ENCODE measurements at places on chromosomes 1 and 21.
A peak's percentile ranks its signal among the peaks of the same experiment; 100 is the strongest.

DNA sequence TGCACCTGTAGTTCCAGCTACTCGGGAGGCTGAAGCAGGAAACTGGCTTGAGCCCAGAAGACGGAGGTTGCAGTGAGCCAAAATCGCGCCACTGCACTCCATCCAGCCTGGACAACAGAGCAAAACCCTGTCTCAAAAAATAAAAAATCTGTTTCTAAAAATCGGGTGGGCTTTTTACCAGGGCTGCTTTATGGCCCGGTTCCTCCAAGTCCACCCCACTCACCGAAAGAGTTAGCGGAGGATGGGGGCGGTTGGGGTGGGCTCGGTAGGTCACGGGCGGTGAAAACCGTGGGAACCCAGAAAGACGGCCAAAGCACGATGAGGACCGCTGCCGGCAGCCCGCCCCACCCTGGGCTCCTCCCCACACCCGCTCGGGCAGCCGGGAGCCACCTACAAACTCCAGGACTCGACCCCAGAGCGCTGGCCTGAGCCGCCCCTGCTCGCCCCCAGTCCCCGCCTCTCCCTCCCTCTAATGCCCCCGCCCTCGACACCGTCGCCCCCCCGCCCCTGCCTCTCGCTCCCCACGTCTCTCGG is 846 bp upstream of the PER3 start:
- peak; percentile 20 for DNase-seq

- DNase-seq = no peak
Measured at GRCh38 chr1:14604414-14604813, 5.9 kb downstream of the KAZN start.

DNA sequence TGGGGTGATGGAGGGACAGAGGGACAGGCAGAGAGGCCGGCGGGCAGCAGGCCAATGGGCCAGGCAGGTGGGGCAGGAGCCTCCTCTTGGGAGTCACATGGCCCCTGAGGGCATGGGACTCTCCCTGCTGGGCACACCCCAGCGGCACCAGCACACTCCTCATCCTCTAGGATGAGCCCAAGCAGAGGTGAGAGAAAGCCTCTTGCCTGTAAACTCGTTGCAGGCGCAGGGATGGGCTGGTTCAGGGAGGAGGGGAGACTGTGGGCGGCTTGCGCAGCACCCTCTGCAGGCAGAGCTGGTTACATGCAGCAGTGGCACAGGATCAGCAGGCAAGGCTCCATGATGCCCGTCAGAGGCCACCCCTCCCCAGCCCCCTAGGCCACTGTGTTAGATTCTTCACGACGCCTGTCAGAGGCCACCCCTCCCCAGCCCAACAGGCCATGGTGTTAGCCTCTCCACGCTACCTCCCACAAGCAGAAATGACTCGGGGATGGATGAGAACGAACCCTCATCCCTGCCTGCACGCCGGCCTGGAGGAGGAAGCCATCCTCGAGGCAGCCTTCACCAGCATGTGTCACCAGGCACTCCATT is 209.7 kb upstream of the VAMP3 start:
- no peak for DNase-seq

- no peak for DNase-seq
Measured at GRCh38 chr1:162772571-162773154, 17.8 kb upstream of the HSD17B7 start.

GRCh38 chr1:162011337-162012012 is 12.2 kb downstream of the OLFML2B start:
- no peak for DNase-seq

GRCh38 chr1:20742671-20743070 is 10.2 kb upstream of the SH2D5 start:
- DNase-seq = no peak

DNA sequence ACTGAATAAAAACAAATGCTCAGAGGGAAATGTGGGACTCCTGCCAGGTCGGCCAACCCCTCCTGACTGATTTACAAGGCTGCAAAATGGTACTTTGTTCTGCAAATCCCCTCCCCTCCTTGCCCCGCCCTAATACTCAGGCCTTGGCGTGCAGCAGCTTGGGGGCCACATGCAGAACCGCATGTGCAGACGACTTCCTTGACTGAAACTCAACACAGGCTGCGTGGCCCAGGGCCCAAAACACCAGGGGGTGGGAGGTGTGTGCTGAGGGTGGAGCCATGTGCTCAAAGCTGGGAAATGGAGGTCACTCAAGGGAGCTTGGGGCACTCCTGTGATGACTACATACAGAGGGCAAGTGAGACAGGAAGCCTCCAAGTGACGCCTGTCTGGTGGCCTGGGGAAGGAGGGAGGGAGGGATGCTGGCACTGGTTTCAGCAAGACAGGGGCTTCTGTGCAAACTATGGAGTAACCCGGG is 87.2 kb downstream of the MRPL37 start:
- peak; percentile 87 for DNase-seq

DNA sequence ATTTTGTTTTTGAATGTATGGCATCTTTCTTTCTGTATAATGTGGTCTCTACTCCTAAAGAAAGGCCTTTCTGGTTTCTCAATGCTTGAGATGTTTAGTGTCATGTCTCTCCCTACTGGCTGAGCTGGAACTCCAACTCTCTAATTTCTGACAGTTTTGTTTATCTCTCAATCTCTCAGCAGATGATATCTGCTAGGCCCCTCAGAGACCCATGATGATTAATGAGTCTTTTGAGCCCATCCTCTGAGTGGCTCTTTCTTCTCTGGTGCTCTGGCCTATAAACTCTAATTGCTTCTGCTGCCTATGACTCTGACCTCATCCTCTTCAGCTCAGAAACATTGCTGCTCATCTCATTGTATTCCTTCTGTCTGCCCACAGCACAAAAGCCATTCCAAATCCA is 46.6 kb downstream of the CRB1 start:
- no peak for DNase-seq

GRCh38 chr1:164704954-164705353 is 146.0 kb downstream of the PBX1 start:
- DNase-seq = no peak

DNA sequence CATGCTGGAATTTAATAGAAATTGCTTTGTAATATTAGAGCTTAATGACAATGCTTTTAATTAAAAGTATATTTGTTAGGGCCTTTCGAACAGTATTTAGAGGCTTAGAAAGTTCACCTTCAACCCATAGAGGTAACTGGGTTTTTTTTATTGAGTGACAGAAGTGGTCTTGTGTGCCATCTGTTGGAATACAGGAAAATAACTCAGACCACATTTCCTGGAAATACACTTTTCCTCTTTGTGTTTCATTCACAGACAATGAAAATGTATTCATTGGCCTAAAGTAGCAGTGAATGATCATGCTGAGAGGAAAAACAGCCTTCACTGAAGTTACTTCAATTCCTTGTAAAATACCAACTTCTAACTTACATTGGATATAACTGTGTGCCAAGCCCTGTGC is 83.6 kb upstream of the L1TD1 start:
- no peak for DNase-seq

DNA sequence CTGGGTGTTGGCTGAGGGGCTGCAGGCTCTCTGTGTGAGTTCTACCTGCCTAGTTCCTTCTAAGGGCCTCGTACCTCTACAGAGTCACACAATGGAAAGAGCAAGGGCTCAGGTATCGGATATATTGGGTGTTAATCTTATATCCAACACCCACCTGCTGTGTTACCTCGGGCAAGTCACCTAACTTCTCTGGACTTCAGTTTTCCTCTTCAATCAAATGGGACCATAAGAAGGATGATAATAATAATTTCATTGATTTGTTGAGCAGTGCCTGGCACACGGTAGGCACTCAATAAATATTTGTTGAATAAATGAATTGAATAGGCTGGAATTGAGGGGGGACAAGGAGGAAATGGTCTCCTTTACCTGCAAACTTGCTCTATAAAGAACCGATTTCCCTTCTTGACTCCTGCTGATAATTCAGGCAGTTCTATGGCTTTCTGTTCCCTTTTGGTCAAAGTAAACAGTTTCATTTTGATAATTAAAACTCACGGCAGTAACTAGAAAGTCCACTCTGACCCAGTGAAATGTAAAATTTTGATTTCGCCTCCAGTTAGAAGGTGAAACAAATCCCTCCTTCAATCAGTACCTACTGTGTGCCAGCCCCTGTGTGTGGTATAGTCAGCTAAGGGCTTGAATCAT is 16.5 kb upstream of the MAN1C1 start:
- DNase-seq = no peak
